ENCODE measurements at places on chromosomes 4 and X. TPM values are rescaled to one million over a fixed set of nuclear protein-coding genes. Genes with fewer than 3 reads are reported as not detected.
A peak's percentile ranks its signal among the peaks of the same experiment; 100 is the strongest.

SCML2 gene
- 4.0 TPM for total RNA-seq

CC2D2A gene
- total RNA-seq: 26.8 TPM

MAP7D2 gene
- 0.74 TPM for total RNA-seq

MAGEA6 gene
- total RNA-seq: 23.7 TPM

TMPRSS11D gene
- total RNA-seq: not detected

- DNase-seq: no peak
Observed at GRCh38 chr4:80608281-80608980, 272.9 kb downstream of the CFAP299 start.

GRCh38 chrX:42973321-42973720 lies 195.4 kb upstream of the PPP1R2C start:
- DNase-seq: no peak

- DNase-seq: peak; percentile 83
Observed at GRCh38 chr4:112038861-112039260, 106.4 kb upstream of the FAM241A start.

DNA sequence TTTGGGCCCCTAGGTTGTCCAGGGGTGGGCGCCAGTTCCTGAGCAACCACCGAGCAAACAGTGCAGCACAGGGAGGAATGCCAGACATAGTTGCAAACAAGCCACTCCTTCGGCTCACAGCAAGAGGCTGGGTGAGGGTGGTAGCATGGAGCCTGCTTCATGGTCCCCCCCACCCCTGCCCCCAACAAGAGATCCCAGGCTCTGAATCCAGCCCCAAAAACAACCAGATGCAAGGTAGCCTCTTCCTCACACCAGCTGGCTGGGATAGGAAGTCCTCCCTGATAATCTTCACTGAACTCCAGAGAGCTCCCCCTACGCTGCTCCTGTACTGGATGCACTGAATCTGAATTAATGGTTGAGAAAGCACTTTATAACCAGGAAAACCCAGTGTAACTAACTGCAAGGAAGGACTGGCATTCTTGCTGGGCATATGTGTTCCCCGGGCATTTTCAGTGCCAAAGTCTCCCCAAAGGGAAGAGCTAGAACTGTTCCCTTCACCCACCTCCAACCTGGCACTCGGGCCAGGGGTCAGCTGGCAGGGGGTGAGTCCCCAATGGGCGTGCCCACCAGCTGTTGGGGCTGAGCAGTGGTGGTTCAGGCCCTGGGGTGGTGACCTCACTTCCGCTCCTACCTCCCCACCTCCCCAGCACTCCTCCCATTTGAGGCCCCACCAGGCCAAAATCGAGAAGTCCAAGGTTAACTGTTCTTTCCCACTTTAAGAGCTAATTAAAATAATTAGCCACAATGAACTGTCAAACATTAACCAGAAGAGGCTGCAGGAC lies 1.5 kb downstream of the ELF4 start:
- DNase-seq: peak; percentile 63

DNA sequence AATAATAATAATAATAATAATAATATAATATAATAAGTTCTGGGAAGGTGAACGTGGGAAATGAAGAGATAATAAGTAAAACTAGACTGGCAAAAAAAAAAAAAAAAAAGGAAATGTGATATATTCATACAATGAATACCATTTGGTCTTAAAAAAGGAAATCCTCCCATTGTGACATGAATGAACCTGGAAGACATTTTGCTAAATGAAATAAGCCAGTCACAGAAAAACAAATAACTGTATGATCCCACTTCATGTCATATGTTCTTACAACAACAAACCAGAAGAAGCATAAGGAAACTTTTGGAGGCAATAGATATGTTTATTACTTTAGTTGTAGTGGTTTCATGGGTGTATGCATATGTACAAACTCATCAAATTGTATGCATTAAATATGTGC lies 63.1 kb downstream of the ATP11C start:
- no peak for DNase-seq

- DNase-seq: peak; percentile 56
Observed at GRCh38 chrX:19799319-19800182, 87.8 kb downstream of the SH3KBP1 start.

DNA sequence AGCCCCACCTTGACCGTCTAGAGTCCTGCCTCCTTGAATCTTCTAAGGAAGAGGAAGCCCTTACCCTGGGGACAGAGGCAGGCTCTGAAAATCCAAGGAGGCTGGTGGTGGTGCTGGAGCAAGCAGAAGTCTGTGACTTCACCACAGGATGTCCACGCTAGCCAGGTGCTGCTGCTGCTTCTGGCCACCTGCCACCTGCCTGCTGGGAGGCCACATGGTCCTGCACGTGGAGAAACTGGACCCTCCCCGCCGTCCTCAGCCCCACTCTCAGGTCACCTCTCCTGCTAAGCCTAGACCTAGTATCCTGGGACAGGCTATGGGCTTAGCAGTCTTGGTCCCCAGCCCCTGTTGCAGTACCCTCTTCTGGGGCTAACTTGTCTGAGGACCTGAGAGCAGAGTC lies 15.8 kb downstream of the TMEM31 start:
- no peak for DNase-seq

GRCh38 chr4:152197211-152197610 lies 338.7 kb downstream of the FBXW7 start:
- DNase-seq: no peak

- peak; percentile 79 for DNase-seq
Observed at GRCh38 chr4:15882675-15883086, 55.9 kb downstream of the FGFBP1 start.

Data from M059J (cell line).